Renal cortex interstitium (tissue), 15 donors: ENCODE measurements at places on chromosomes 1 and 21.

DNA sequence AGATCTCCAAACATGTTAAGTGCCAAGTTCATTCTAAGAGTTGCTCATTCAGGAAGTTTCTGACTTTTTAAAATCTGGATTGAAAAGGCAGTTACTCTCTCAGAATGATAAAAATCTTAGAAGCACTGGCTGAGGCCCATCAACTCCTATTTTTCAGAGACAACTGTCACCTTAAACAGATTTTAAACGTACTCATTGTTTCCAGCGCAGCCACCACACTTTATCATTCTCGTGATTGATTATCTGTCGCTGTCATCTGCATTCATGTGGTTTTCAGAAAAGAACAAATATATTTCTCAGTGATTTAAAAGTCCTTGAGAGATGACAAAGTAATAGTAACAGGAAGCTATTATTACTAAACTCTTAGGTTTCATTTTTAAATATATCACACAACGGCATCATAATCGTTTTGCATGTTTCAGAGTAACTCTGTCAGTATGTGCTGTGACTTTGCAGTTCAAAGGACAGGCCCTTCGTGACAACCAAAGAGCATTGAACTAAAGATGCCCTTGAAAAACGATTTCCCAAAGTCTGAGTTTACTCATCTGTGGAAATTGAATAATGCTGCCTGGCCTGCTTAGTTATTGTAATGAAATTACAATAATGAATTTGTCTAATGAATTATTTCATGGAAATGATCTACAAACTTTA lies 14.9 kb upstream of the KCNK1 start:
- no peak for DNase-seq

- DNase-seq, result no peak
These were observed 344.2 kb downstream of the RGS7 start for GRCh38 chr1:241012708-241013340.

DNA sequence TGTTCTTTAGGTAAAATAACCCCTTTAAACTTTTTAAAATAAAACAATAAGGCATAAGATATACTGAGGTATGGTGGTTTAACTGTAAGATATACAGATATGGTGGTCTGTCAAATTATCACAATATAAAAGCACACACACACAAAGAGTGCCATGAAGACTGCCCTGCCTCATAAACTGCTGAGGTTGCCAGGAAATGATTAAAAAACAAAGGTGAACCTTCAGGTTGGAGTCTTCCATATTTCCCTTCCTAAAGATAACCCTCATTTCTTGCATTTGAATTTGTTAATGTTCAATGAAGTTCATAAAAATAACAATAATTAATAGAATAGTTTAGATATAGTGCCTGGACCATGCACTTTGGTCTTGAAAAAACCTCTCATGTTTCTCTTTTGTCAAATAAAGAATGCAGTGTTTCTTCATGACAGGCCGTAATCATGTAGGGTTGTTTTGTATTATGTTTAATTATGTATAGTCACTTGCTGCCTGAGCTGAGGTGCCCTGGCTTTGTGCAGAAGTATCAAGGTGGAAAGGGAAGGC lies 123.6 kb upstream of the B3GALT2 start:
- no peak for DNase-seq

DNA sequence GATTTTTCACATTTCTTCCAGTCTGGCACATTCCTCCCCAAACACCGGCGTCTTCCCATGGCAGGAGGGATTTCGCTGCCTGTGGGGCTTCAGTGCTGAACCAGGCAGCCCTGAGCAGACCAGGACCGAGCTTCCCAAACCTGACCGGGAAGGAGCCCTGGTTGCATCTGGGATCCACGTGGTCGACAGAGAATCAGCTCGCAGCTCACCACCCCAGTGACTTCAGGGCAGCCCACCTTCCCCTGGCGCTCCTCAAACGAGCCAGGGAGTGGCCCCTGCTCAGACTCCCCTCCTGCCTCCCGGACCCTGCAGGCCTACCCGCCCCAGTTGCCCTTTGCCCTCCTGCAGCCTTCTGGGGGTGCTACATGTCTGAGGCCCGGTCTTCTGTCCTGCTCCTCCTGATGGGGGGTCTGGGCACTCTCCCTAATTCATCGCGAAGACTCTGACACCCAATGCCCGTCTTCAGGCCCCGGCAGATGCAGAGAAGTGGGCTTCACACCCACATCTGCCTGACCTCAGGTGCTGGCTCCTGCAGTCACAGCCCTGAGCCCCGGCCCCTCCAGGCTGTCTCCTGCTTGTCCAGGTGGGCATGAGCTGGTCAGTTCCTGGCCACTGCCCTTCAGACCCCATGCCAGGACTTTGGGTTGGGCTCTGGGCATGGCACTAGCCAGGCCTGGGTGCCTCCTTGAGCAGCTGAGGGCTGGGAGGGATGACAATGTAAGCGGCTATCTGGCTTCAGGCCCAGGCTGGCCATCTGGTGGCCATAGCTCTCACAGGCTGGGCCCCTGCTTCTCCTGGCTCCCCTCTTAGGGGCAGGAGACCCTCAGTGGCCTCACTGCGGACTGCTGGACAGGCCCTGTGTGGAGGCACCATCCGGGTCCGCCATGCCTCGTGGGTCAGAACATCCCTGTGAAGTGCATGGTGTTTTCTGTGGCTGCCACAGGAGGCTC lies 26.1 kb upstream of the PRSS38 start:
- DNase-seq, result no peak

- no peak for DNase-seq
These were observed 68.6 kb upstream of the ERRFI1 start for GRCh38 chr1:8094481-8095241.

DNA sequence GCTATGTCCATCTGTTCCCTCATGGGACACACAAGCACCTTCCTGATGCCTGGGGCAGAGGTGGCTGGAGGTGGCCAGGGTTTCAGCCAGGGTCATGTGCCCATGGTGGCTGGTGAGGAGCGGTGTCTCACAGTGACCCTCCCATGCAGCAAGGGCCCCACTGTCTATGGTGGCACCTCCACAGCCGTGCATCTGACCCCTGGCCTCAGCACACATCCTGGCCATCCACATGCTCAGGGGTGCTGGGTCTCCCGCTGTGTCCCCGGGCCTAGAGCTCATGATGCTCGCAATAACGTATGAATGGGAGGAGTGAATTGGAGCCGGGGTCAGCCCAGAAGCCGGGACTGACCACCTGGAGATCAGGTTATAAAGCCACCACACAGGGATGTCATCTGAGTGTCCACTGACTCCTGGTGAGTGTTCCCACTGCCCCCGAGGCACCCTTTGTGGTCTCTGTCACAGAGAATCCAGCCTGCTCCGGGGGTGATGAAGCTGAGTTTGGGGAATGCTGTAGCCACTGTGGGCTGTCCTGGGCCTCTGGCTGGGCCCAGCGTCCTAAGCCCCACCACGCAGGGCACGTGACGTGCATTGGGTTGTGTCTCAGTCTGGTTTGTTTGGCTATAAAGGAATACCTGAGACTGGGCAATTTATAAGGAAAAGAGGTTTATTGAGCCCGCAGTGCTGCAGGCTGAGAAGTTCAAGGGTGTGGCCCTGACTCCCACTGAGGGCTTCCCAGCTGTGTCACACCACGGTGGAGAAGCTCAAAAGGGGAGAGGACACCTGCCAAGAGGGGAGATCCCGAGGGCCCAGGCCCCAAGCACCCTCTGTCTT lies 51.7 kb downstream of the SIK1 start:
- DNase-seq, result no peak

DNA sequence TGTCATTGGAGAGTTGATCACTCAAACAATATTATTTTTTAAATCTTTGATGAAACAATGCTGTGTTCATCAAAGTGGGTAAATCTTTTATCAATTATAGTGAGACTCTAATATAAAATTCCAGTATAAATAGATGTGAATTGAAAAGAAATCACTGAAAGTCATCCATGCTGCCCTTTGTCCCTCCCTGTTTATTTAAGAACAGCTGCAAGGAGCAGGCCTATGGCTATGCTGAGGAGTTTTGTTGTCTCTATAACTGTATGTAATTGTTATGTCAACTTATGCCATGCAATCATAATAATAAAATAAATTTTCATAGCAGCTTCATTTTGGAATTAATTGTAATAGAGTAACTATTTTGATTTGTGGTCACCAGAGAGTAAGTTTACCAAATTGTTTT lies 1272.4 kb upstream of the ADGRL4 start:
- DNase-seq, result no peak
